ENCODE measurements at places on chromosomes 13 and 19.

DNA sequence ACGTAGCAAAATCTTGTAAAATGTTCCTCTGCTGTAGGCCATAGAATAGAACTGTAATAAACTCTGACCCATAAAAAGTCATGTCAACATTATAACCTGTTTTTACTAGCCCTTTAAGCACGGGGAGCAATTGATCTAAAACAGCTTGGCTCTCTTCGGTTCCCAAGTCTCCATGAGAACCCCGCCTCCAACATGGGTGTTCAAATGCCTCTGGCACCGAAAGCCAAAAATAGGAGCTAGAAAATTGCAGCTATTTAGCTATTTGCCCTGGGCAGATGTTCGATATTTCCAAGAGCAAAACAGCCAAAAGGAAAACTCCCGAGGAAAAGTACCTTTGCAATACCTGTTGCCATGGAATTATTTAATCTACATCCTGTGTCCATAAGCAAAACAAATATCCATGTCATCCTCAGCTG is 563.1 kb downstream of the EFNB2 start:
- DNase-seq: no peak

- DNase-seq: no peak
Observed at GRCh38 chr13:110306960-110307766, at the start of the genes COL4A1 and COL4A2. COL4A1 (minus strand) TSS chr13:110307157; CDS start chr13:110307027, 130 bp downstream. COL4A2 (plus strand) TSS chr13:110307284; CDS start chr13:110307904, 620 bp downstream.

GRCh38 chr13:105660561-105660960 is 874.9 kb downstream of the EFNB2 start:
- DNase-seq: no peak

DNA sequence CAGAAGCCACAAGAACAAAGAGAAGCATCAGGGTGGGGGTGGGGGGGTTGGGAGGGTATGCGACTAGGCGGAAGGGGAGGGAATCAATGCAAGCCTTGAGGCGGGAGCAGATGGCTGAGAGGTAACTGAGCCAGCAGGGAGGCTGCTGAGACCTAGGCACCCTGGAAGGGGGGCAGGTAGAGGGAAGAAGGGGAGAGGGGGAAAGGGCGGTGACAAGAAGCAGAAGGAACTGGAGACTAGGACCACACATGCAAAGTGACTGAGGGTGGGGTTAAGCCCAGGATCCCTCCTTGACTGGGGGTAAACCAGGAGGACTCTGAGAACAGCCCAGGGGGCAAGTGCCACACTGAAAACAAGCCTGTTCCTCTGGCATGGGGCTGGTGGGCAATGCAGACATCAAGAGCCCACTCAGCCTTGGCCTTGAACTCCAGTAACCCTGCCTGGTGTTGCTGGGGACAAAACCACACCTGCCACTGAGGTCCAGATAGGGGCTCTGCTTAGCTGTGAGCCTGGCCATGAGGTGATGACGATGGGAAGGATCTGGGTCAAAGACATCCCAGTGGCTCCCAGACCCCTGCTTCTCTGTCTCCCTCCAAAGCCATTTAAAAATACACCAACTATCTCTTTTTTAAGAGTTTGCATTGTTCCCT is 20.3 kb downstream of the OPA3 start:
- DNase-seq: no peak

- no peak for DNase-seq
Observed at GRCh38 chr13:36088001-36088400, 43.2 kb downstream of the DCLK1 start.

- DNase-seq: peak; percentile 95
Observed at GRCh38 chr19:3163230-3163886, 15.2 kb upstream of the S1PR4 start.

DNA sequence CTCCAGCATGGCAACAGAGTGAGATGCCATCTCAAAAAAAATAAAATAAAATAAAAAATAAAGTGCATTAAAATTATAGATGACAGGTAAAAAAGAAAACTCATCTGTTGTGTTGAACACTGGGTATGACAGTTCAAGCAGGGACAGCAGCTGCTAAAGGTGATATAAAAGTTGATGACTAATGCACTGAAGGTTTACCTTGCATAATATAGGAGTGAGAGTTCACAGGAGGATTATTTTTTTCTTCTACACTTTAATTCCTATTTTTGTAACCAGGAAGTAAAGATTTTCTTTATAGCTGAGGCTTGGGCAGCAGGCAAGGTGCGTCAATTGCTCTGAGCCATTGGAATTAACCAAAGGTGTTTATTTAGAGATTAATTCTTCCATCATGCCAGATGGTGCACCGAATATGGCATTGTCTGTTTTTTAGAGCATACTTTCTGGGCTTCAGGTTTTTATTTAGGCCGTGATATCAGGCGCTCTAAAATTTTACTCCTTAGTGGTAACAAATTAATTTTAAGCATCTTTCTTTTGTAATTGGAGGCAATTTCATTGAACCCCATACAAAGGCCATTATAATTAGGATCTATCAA is 337.0 kb upstream of the SLC10A2 start:
- DNase-seq: no peak

GRCh38 chr19:310781-311496 is 19.7 kb upstream of the PLPP2 start:
- DNase-seq: no peak

All from GM12892 (cell line).